ENCODE measurements at places on chromosomes 6 and 20. TPM values are rescaled to one million over a fixed set of nuclear protein-coding genes. Genes with fewer than 3 reads are reported as not detected.
A peak's percentile ranks its signal among the peaks of the same experiment; 100 is the strongest.

The OXT gene
- total RNA-seq = 1.5 TPM

GRCh38 chr6:104710543-104711335, 149.0 kb downstream of the HACE1 start:
- no peaks in the 10 kb centered on the region for H3K36me3 ChIP-seq
- peaks cover 8% of the 10 kb centered on the region for H3K4me1 ChIP-seq
- H3K27ac ChIP-seq = no peak overlapping the region

DNA sequence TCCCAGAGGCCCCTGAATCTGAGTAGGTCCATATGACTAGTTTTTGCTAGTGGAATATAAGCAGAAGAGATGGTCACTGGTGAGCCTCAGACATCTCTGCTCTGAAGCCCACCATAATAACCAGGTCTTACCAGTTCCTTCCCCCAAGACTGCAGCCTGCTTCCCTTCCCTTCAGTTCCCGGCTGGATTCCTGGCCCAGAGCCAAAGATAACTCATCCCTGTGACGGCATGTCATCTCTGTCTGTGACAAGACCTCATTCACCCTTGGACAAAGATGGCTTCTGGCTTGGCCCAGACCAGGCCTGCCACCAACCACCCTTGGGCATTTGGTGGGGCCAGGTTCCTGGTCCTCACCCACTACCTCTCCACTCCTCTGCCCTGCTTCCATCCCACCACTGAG, 145.5 kb upstream of the TOP1 start:
- H3K27ac ChIP-seq = no peak overlapping the region
- H3K36me3 ChIP-seq = no peaks in the 10 kb centered on the region
- no peak for DNase-seq
- no peaks in the 10 kb centered on the region for H3K27me3 ChIP-seq

DNA sequence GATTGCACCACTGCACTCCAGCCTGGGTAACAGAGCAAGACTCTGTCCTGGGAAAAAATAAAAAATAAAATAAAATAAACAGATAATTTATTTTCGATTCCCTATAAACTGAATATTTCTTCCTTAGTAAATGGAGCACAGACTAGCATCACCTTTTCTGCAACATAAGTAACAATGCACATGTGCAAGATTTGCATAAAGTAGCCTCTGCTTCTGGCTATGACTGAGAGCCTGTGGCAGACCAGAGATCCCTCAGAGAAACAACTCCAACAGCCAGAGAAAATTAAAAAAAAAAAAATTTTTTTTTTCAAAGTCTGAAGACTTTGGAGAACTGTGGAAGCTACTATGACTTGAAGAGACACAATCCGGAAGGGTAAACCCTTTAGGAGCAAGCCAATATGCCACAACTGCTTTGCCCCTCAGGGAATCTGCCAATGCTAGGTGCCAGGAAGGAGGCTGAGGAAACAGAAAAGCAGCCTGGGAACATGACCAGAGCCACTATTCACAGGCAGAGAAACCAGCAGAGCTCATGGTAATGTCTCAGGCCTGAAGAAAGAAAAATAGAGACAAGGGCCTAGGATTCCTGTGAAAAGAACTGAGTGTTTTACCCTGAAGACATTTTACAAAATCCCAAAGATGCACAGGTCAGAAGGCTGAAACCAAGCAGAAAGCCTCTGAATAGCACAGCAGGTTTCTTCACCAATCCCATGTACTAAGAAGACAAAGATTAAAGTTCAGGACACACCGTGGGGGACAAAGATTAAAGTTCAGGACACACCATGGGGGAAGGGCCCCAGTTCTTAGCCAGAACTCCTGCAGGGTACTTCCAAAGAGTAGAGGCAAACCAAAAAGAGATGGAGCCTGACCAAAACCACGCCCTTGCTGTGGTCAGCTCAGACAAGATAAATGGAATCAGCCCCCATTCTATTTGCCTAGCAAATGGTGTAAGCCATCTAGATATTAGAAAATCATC, 25.8 kb downstream of the B4GALT5 start:
- no peak overlapping the region for H3K4me3 ChIP-seq
- DNase-seq = no peak
- peaks cover 7% of the 10 kb centered on the region for H3K4me1 ChIP-seq
- H3K27ac ChIP-seq = no peak overlapping the region
- H3K36me3 ChIP-seq = no peaks in the 10 kb centered on the region
- no peaks in the 10 kb centered on the region for H3K27me3 ChIP-seq

The TCF21 gene
- total RNA-seq = 0.12 TPM

The CITED2 gene
- total RNA-seq = 134 TPM

DNA sequence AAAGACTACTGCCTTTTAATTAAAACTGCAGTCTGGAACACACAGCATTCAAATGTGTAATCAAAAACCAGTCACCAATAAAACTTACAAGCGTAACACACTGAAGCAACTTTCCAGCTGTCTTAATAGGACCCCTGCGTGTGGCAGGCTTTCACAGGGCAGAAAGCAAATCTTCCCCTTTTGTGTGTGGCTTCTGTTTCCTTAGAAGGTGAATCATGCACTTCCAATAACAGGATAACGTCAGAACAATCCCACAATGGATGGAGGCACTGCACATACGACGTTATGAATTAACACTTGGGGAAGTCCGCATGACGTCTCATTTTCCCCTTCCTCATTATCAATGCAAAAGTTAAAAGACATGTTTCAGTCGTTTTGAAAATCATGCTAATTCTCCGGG, 44.8 kb downstream of the INSM1 start:
- no peaks in the 10 kb centered on the region for H3K36me3 ChIP-seq
- no peaks in the 10 kb centered on the region for H3K4me1 ChIP-seq
- H3K4me3 ChIP-seq = no peak overlapping the region
- no peak for DNase-seq
- H3K27ac ChIP-seq = no peak overlapping the region

GRCh38 chr6:147081076-147081609, 123.1 kb upstream of the STXBP5 start:
- no peaks in the 10 kb centered on the region for H3K36me3 ChIP-seq
- H3K4me3 ChIP-seq = no peak overlapping the region
- H3K4me1 ChIP-seq = no peaks in the 10 kb centered on the region
- no peak overlapping the region for H3K27ac ChIP-seq
- DNase-seq = no peak
- no peaks in the 10 kb centered on the region for H3K27me3 ChIP-seq

The PPIL6 gene
- total RNA-seq = 0.35 TPM

GRCh38 chr6:6711832-6712448, 123.4 kb downstream of the LY86 start:
- no peak for DNase-seq
- H3K4me1 ChIP-seq = peaks cover 18% of the 10 kb centered on the region
- H3K27me3 ChIP-seq = no peaks in the 10 kb centered on the region
- no peak overlapping the region for H3K27ac ChIP-seq

DNA sequence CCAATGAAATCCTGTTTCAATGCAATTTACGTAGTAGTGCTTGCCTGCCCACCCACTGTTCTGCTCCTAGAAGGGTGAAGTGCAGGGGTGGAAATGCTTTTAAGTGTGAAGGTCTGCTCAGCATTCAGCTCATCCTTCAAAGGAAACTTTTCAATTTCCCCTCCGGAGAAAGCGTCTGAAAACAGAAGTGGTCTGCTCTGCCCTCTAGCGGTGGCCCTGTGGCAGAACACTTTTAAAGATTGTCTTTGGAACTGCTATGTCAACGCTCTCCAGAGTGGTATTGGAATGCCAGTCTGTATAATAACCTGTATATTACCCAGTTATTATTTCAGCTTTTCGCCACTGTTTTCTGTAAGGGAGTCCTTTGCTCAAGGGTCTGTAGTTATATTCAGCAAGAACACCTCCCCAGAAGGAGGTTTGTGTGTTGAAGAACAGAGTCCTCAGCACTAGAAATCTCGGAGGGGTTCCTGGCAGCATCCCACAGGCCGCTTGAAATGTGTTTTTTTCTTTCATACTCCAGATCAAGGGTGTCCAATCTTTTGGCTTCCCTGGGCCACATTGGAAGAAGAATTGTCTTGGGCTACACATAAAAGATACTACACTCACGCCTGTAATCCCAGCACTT, 63.1 kb upstream of the KLHL31 start:
- no peaks in the 10 kb centered on the region for H3K36me3 ChIP-seq
- H3K4me3 ChIP-seq = no peak overlapping the region
- no peak overlapping the region for H3K27ac ChIP-seq
- peaks cover 3% of the 10 kb centered on the region for H3K4me1 ChIP-seq
- peak; percentile 43 for DNase-seq

The STK38 gene
- 164 TPM for total RNA-seq

The NMBR gene
- not detected for total RNA-seq

- no peaks in the 10 kb centered on the region for H3K27me3 ChIP-seq
- no peaks in the 10 kb centered on the region for H3K4me1 ChIP-seq
- no peaks in the 10 kb centered on the region for H3K36me3 ChIP-seq
- no peak overlapping the region for H3K27ac ChIP-seq
- H3K4me3 ChIP-seq = no peak overlapping the region
Observed at GRCh38 chr6:146787876-146788508, 189.2 kb downstream of the ADGB start.

DNA sequence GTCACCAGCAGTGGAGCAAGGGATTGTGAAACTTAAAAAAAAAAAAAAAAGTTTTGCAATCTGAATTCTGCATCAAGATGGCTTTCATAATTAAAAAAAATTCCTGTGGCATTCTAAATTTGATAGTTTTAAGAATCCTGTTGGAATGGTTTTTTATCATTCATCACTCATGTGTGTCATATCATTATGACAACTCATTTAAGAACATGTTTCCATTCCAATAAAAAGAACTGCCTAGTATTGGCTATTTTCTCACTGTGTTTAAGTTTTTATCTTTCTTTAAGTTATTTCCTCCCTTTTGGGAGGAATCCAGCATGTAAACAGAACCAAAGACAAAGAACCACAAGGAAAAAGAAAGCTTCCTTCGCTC, 26.2 kb upstream of the RHAG start:
- no peak overlapping the region for H3K27ac ChIP-seq
- DNase-seq = no peak
- H3K27me3 ChIP-seq = no peaks in the 10 kb centered on the region
- no peaks in the 10 kb centered on the region for H3K4me1 ChIP-seq

- H3K36me3 ChIP-seq = no peaks in the 10 kb centered on the region
- H3K27me3 ChIP-seq = no peaks in the 10 kb centered on the region
- H3K4me3 ChIP-seq = no peak overlapping the region
- no peaks in the 10 kb centered on the region for H3K4me1 ChIP-seq
- H3K27ac ChIP-seq = no peak overlapping the region
- DNase-seq = no peak
Observed at GRCh38 chr6:142367501-142368018, 65.8 kb downstream of the ADGRG6 start.

The CD93 gene
- 0.53 TPM for total RNA-seq

The WFDC5 gene
- not detected for total RNA-seq

GRCh38 chr20:25586877-25587276, 1.5 kb upstream of the NINL start:
- H3K4me1 ChIP-seq = peaks cover 11% of the 10 kb centered on the region
- H3K36me3 ChIP-seq = no peaks in the 10 kb centered on the region
- no peak for DNase-seq
- H3K4me3 ChIP-seq = no peak overlapping the region
- H3K27me3 ChIP-seq = peaks cover 16% of the 10 kb centered on the region
- no peak overlapping the region for H3K27ac ChIP-seq

The COL20A1 gene
- total RNA-seq = not detected

The SEL1L2 gene
- total RNA-seq = not detected

GRCh38 chr6:28653876-28654275, 128.2 kb downstream of the GPX5 start:
- peaks cover 14% of the 10 kb centered on the region for H3K4me1 ChIP-seq
- peaks cover 11% of the 10 kb centered on the region for H3K27me3 ChIP-seq

DNA sequence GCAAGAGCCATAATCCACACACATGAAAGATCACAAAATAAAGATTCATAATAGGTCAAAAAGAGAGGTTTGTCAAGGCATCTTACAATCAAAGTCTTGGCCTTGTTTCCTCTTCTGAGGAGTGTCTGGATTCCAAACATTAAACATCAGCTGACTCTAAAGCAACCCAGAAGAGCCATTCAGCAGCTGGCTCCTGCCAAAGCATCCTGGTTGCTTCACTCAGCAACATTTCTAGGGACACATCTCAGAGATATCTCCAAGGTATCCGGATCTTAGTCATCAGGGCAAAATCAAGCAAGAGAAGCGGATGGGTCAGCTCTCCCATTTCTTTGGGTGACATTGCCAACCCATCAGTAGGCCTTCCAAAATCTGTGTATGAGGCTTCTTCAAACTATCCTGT, 139.6 kb downstream of the KIF6 start:
- no peak overlapping the region for H3K27ac ChIP-seq
- H3K36me3 ChIP-seq = no peaks in the 10 kb centered on the region
- H3K4me1 ChIP-seq = no peaks in the 10 kb centered on the region
- no peak for DNase-seq

GRCh38 chr6:137227871-137228302, 8.7 kb upstream of the IFNGR1 start:
- H3K27ac ChIP-seq = no peak overlapping the region
- H3K27me3 ChIP-seq = no peaks in the 10 kb centered on the region
- no peak for DNase-seq
- no peak overlapping the region for H3K4me3 ChIP-seq
- H3K4me1 ChIP-seq = peaks cover 25% of the 10 kb centered on the region

GRCh38 chr6:97438011-97438671, 155.1 kb upstream of the MMS22L start:
- H3K27ac ChIP-seq = no peak overlapping the region
- DNase-seq = no peak
- H3K4me3 ChIP-seq = no peak overlapping the region

DNA sequence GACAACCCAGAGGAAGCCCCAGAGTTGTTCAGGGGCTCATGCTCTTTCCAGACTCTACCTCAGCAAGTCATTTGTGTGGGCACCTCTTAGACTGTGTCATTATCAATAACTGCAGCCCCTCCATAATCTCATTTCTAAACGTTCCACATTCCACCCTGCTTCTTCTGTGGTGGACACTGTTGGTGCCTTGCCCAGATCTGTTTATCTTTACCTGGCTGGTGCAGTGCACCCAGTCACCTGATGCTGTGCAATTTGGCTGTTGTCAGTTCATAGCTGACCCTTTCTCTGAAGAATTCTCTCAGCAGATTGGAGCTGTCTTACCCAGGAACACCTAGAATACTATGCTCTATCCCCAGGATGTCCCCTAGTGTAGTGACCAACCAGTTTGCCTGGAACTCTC, 80.0 kb downstream of the ATRN start:
- no peak for DNase-seq
- no peak overlapping the region for H3K4me3 ChIP-seq
- no peak overlapping the region for H3K27ac ChIP-seq
- peaks cover 40% of the 10 kb centered on the region for H3K36me3 ChIP-seq

The MYBL2 gene
- total RNA-seq = 1.4 TPM

The ADGRG6 gene
- total RNA-seq = 0.51 TPM

GRCh38 chr6:30002871-30003270, 58.2 kb upstream of the POLR1H start:
- H3K4me3 ChIP-seq = no peak overlapping the region
- DNase-seq = no peak
- no peaks in the 10 kb centered on the region for H3K27me3 ChIP-seq
- peaks cover 25% of the 10 kb centered on the region for H3K4me1 ChIP-seq

The BACH2 gene
- 196 TPM for total RNA-seq

Data from T-cell (primary cell).